ENCODE measurements at places on chromosomes 3 and 15. TPM values are rescaled to one million over a fixed set of nuclear protein-coding genes. Genes with fewer than 3 reads are reported as not detected.

GRCh38 chr3:182182531-182182968 is 470.8 kb downstream of the SOX2 start:
- DNase-seq: no peak

GRCh38 chr3:182937293-182938051 is 42.9 kb downstream of the DCUN1D1 start:
- no peak for DNase-seq

DNA sequence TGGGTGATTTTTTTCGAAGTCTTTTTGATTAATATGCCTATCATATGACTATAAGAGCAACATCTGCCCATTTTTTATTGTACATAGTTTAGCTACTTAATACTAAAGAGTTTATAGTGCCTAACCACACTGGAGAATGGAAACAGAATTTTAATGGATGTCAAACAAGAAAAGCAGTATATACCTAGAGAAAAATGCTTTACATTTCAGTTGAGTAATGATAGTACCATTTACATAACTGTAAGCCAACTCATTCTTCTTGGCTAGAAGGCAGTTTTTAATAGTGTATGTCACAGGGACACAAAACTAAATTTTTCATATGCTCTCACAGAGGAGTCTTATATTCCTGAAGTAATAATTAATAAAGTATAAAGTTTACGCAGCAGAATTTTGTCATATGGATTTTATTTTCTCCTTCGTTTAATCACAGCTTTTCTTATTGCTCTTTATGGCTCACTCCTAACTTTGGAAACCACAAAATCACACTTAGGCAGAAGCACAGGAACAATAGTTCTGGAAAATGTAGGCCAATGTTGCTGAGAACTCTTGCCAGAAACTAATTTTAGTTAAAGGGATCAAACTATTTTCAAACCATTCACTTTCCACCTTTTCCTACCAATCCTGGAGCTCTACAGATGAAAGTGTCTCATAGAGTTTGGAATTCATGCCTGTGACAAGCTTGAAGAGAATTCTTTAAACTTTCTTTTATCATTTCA is 243.6 kb downstream of the ZIC1 start:
- DNase-seq: no peak

DNA sequence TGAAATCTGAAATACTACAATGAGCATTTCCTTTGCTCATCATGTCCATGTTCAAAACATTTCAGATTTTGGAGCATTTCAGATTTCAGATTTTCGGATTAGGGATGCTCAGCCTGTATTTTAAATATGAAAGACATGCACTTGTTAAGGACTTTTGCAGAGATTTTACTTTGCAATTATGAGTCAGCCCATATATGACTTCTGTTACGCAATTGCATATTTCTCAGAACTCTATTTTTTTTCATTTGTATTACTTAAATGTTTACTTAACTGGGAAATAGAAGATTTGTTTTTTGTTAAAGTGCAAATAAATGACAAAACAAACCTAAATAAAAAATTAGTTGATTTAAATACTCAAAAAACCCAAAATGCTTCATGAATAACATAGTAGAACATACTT is 376.2 kb downstream of the ZBTB20 start:
- DNase-seq: no peak

DNA sequence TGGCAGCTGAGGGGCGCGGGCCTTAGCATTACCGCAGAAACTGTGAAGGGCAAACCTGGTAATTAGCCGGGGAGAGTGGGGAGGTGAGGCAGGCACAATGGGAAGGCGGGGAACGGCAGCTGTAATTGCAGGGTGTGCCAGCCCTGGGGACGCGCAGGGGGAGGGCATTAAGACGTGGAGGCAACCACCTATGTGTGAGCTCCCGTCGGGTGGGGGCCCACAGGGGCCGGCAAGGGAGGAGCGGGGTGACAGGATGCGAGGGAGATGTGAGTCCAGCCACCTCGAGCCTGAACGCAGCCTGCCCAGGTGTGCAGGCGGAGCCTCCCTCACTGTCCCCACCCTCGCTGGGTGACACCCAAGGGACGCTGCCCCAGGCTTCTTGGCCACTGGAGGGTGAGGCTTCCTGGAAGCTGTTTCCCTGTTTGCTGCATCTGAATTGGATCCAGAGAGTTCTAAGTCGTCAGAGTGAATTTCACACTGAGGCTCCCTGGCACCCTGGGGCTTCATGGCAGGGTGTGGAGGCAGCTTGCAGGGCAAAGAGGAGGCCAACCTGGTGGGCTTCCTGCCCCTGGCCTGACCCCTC is 130.6 kb upstream of the MEF2A start:
- peak; percentile 40 for DNase-seq

DNA sequence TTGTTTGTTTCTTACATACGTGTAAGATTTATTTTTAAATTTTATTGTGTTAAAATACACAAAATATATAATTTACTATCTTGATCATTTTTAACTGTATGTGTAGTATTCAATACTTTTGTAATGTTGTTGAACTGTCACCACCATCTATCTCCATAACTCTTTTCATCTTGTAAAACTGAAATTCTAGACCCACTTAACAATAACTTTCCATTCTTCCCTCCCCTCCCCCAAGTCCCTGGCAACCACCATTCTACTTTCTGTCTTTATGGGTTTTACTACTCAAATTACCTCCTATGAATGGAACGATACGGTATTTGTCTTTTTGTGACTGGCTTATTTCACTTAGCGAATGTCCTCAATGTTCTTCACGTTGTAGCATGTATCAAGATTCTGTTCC is 262.1 kb upstream of the CHRM5 start:
- DNase-seq: no peak

- DNase-seq: no peak
Measured at GRCh38 chr15:69713726-69714559, 261.3 kb downstream of the RPLP1 start.

DNA sequence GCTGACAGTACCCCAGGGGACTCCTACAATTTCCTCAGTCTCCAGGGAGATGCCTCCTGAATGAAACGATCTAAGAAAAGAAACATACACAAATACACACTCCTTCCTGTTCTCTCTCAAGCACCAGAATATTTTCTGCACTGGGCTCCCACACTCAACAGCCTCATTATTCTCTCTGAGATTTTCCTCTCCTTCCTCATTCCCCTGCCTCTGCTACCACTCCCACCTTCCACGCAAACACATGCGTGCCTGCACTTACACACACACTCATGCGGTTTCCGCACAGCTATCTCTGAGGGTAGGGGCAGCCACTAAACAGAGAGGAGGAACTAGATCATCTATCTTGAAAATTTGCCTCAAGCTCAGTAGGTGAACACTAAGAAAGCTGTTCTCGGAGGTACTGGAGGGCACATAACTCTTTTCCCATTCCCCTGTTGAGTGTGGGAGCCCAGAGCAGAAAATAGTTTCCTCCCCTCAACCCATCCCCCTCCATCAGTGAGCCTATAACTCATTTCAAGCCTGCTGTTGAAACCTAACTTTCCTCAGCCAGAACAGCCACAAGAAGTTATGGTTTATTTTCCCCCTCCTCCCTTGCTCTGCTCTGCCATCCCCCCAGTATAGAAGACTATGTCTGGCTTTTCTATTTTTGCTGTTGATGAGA is 30.5 kb upstream of the TIPARP start:
- no peak for DNase-seq

GRCh38 chr3:42666577-42666998 is 13.1 kb downstream of the ZBTB47 start:
- DNase-seq: no peak

- DNase-seq: no peak
Measured at GRCh38 chr15:41487381-41487780, 6.3 kb upstream of the ITPKA start.

TTC21A gene
- 2.0 TPM for total RNA-seq

CILP gene
- 3.5 TPM for total RNA-seq

GRM2 gene
- 0.08 TPM for total RNA-seq

All from Right ventricle myocardium superior (tissue), 1 donor.